ENCODE measurements at places on chromosomes 12 and 14.
A peak's percentile ranks its signal among the peaks of the same experiment; 100 is the strongest.

- no peaks in the 10 kb centered on the region for H3K36me3 ChIP-seq
- H3K4me3 ChIP-seq, result no peak overlapping the region
- no peak overlapping the region for H3K27ac ChIP-seq
- no peaks in the 10 kb centered on the region for H3K27me3 ChIP-seq
- no peaks in the 10 kb centered on the region for H3K4me1 ChIP-seq
- no peak for DNase-seq
Observed at GRCh38 chr14:104472073-104472472, 107.5 kb upstream of the C14orf180 start.

DNA sequence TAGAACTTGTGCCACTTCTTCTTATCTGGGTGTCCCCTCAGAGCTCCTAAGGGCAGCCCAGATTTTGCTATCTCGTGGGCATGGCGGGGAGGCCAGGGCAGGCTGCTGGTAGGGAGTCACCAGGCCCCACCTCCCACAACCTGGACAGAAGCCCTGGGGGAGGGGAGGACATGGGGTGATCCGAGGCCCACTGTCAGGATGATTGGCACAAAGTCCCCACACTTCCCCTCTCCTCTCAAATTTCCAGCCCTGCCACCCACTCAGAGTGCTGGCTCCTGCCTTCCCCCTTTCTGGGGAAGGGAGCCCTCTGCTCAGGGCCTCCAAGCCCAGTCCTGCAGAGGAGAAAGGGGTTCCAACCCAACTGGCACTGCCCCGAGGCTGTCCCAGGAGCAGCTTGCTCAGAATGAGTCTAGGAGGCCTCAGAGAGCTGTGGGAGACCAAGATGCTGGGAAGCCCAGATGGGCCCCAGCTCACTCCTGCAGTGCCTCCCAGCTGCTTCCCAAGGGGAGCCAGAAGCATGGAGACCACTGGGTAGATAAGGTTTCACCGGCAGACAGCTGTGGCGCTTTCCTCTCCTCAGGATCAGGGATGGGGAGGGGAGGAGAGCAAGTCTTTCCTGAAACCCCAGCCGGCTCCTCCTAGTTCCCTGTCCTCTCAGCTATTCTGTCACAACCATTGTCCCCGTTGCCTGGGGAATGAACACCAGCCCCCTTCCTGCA lies 82.8 kb downstream of the B4GALNT3 start:
- DNase-seq, result no peak
- H3K27me3 ChIP-seq, result no peaks in the 10 kb centered on the region
- peak overlapping the region; percentile 66 for H3K27ac ChIP-seq
- peaks cover 5% of the 10 kb centered on the region for H3K4me1 ChIP-seq
- no peaks in the 10 kb centered on the region for H3K36me3 ChIP-seq

DNA sequence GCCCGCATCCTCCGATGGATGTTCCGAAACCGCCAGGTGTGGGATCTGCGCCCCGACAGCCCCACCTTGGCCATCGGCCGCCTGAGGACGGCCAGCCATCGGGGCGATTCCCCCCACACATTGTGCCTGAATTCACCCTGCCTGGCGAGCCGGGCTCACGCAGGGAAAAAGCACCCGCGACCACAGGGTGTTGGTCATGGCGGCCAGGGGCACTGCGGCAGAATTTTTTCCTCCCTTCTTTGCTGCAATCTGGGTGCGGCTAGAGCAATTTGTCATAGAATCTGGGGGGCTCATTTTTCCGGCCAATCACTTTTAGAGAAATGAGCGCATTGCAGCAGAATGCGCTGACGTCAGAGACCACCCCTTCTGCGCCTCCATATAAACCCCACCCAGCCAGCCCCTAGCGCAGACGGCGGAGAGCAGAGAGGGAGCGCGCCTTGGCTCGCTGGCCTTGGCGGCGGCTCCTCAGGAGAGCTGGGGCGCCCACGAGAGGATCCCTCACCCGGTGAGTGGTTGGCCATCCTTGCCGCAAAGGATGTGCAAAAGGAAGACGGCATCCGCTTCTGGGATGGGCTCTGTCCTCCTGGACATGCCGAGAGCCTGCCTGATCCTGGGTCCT lies at the start of gene MEG3:
Gene MEG3 (plus strand): TSS at position 406 of the 619 bp plus-strand sequence.
- no peak for DNase-seq
- no peaks in the 10 kb centered on the region for H3K36me3 ChIP-seq
- H3K4me1 ChIP-seq, result no peaks in the 10 kb centered on the region

- H3K4me1 ChIP-seq, result no peaks in the 10 kb centered on the region
- H3K27ac ChIP-seq, result no peak overlapping the region
- no peak overlapping the region for H3K4me3 ChIP-seq
- H3K36me3 ChIP-seq, result no peaks in the 10 kb centered on the region
Observed at GRCh38 chr14:103361867-103362266, 23.3 kb upstream of the MARK3 start.

DNA sequence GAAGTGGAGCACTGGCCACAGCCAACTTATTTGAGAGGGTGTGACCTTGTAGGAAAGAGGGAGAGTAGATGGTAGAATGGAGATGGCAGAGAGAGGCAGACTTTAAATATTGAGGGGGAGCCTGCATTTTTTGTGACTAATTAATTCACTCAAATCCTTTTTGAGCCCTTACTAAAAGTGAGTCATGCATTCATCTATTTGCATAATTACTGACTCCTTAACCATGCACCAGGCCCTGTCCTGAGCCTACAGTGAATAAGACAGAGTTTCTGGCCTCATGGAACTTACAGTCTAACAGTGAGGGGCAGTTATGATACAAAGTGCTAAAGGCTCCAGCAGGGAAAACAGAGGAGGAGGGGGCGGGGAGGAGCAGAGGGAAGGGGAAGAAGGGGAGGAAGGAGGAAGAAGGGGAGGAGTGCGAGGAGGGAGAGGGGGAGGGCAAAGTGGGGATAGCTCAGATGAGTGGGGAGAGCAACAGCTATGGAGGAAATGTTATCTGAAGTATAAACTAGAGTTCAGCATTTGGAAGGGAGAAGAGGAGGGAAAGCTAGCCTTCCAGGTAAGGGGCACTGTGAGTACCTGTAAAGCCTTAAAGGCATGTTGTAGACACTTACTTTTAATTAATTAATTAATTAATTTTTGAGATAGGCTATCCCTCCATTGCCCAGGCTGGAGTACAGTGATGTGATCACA lies 7.5 kb upstream of the CTDSP2 start:
- H3K27me3 ChIP-seq, result no peaks in the 10 kb centered on the region
- DNase-seq, result no peak
- H3K36me3 ChIP-seq, result no peaks in the 10 kb centered on the region
- H3K27ac ChIP-seq, result peak overlapping the region; percentile 91

GRCh38 chr14:62179367-62180018 lies 417.3 kb downstream of the SNAPC1 start:
- H3K27me3 ChIP-seq, result no peaks in the 10 kb centered on the region
- no peak overlapping the region for H3K4me3 ChIP-seq
- no peaks in the 10 kb centered on the region for H3K4me1 ChIP-seq
- H3K27ac ChIP-seq, result no peak overlapping the region
- no peaks in the 10 kb centered on the region for H3K36me3 ChIP-seq

GRCh38 chr14:57831981-57832380 lies 33.9 kb downstream of the SLC35F4 start:
- no peak overlapping the region for H3K27ac ChIP-seq
- peaks cover 21% of the 10 kb centered on the region for H3K4me1 ChIP-seq
- DNase-seq, result no peak

DNA sequence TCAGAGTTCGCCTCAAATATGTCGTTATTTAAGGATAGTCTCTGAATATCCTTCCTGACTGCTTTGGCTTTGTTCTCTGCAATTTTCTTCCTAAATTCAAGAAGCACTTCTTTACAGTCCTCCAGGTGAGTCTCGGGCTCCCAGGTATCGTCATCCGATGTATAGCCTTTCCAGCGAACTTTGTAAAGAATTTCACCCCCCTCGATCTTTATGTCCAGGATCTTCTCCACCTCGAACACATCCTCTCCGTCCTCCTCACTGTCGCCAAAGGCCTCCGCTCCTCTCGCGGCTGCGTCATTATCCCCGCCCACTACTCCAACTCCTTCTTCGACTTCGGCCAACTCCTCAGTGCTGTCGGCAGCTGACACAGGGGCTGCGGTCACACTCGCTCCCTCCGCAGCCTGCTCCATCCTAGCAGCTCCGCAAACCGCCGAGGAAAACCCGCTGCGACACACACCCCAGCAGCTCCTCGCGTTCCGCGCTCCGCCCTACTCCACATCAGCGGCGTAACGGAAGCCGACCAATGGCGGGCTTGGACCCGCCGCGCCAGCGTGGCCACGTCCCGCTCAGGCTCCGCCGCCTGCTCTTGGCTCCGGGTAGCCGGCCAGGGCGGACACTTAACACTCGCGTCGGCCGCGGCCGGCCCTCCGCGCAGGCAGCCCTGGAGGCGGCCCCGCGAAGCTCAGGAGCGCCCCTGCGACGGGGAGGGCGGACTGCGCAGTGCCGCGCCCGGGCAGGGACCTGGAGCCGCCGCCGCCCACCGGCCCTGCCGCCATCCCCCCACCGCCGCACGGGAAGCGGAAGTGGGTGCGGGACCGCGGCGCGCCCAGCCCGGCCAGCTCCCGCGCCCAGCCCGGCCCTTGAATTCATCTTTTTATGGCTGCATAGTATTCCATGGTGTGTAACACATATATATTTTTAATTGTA lies 4.1 kb downstream of the CD163L1 start:
- DNase-seq, result no peak
- no peak overlapping the region for H3K27ac ChIP-seq
- H3K36me3 ChIP-seq, result no peaks in the 10 kb centered on the region
- peaks cover 7% of the 10 kb centered on the region for H3K27me3 ChIP-seq
- H3K4me3 ChIP-seq, result peak overlapping the region; percentile 43

DNA sequence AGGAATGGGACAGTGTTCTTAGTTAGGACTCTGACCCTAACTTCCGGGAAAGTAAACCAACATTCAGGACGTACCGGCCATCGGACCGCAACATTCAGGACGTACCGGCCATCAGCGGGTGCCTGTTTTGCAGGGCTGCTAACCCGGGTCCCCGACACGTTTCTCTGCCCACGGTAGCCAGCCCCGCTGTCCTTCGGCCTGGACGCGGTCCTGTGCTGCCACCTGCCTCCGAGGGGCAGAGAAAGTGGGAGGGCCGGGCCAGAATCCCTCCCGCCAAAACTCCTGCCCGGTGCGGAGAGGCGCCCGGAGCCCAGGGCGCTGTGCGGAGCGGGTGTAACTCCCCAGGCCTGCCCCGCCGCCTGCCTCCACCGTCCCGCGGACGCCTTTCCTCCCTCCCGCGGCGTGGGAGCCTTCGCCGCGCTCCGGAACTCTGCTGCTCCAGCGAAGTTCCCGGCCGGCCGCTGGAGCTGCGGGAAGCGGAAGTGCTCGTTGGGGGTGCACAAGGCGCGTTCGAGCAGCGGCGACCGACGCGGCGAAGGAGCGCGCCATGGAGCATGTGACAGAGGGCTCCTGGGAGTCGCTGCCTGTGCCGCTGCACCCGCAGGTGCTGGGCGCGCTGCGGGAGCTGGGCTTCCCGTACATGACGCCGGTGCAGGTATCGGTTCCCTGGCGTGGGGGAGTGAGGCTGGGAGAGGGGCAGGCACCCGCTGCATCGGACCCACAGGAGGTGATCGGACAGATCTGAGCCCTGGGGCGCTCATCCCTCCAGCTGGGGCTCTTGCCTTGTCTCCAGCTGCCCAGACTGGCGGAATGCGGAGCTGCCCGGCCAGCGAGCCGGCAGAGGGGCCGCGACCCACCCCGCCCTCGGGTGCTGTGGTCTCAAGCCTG lies at the start of gene DDX55:
Gene DDX55 (plus strand): TSS at position 498 of the 888 bp plus-strand sequence. CDS start 50 bp downstream, at position 548.
- H3K36me3 ChIP-seq, result peaks cover 40% of the 10 kb centered on the region
- DNase-seq, result peak; percentile 88
- peaks cover 8% of the 10 kb centered on the region for H3K4me1 ChIP-seq

GRCh38 chr12:50047693-50048250 lies 9.6 kb upstream of the ASIC1 start:
- no peak overlapping the region for H3K27ac ChIP-seq
- no peak overlapping the region for H3K4me3 ChIP-seq
- H3K36me3 ChIP-seq, result no peaks in the 10 kb centered on the region
- no peak for DNase-seq
- peaks cover 3% of the 10 kb centered on the region for H3K4me1 ChIP-seq

GRCh38 chr12:79883216-79883615 lies 51.7 kb downstream of the PPP1R12A start:
- H3K4me1 ChIP-seq, result peaks cover 45% of the 10 kb centered on the region
- peak overlapping the region; percentile 9 for H3K27ac ChIP-seq
- H3K36me3 ChIP-seq, result no peaks in the 10 kb centered on the region

DNA sequence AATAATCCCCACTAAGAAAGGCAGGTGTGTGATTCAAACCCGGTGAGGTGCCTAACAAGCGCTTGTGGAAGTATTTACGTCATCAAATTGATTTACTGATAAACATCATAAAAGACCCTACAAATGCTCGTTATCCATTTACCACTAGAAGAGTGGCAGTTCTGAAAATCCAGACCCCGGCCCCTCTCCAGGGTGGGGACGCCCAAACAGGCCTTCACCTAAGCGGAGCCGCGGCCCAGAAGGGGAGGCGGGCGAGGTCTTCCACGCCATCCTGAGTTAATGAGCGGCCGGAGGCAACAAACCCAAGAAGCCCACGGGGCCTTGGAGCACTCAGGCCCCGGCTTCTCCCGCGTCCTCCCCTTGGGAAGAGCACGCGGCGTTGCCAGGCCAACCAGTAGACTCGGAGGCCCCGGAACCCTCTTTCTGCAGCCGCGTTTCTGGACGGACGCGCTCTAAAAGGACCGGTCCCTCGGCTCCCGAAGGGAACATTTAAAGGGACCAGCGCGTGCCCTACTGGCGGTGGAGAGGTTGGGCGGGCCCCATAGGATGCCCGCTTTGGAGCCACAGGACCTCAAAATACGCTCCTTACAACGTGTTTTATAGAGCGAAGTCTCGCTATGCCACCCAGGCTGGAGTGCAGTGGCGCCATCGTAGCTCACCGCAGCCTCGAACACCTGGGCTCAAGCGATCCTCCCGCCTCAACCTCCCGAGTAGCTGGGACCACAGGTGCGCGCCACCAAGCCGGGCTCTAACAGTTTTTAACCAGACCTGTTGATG lies 3.5 kb downstream of the PTPN21 start:
- peak overlapping the region; percentile 94 for H3K4me3 ChIP-seq
- H3K27ac ChIP-seq, result peak overlapping the region; percentile 66
- no peaks in the 10 kb centered on the region for H3K27me3 ChIP-seq
- H3K4me1 ChIP-seq, result peaks cover 21% of the 10 kb centered on the region

DNA sequence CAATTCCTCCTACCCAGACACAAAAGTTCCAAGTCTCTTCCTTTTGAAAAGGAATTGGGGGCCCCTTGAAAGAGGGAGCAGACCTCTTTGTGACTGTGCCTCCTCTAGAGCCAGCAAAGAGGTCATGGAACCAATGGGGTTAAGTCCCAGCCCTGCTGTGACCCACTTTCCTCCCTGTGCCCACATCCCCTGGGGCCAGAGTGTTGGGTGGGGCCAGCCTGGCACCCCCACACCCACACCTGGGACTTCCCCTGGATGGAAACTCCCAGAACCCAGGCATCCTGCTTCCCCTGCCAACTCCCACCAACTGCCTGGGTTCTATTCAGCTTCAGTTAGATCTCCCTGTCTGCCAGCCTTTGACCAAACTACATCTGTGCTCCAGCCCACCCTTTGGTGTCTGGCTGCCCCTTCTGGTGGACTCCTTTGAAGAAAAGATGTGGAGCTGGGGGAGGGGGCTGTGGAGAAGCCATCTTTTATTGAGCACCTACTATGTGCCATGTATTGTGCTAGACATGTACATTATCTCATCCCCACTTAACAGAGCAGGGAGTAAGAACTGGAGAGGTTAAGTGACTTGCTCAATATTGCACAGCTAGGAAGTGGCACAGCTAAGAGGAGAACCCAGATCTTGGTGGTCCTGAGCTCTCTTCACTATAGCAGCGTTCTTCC lies 4.6 kb upstream of the RARG start:
- H3K4me3 ChIP-seq, result no peak overlapping the region
- H3K27me3 ChIP-seq, result no peaks in the 10 kb centered on the region
- peaks cover 21% of the 10 kb centered on the region for H3K4me1 ChIP-seq
- no peak for DNase-seq
